Uterus (tissue), 4 donors: ENCODE measurements at places on chromosomes 11 and 22.
A peak's percentile ranks its signal among the peaks of the same experiment; 100 is the strongest.

DNA sequence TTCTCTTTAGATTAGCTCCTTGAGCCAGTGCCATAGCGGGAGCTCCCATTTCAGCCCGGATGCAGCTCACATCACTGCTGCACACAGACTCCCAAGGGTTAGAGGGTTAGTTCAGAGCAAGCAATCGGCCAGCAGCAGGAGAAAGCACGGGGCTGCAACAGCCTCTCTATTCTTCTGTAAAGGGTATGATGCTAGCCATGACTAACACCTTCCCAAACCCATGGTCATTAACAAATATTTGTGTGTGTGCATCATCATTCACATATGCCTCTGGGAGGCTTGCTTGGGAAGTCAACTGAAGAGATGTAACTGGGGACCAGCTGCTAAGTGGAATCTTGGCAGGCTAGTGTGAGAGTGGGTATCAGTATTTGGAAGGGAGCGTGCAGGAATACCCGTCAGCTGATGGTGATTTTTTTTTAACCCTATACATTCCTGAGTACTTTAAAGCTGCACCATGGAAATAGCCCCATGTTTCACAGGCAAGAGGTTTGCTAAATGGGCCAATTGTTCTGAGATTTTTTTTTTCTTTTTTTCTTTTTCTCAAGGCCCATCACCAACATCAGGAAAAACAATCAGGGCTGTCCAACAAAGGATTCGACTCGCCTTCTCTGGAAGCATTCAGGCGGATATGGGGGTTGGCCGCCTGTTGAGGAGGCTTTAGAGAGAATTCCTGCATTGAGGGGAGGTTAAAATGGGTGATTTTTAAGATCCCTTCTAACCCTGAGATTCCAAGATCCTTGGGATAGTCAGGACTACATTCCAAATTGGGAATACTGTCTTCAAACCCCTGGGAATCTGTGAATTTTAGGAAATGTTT is 33.2 kb upstream of the CCDC89 start:
- DNase-seq = no peak

- DNase-seq = peak; percentile 73
Measured at GRCh38 chr22:37905534-37906363, at the start of gene MICALL1. Gene MICALL1, plus strand, starts transcription at chr22:37906297. Its CDS starts 126 bp downstream, at chr22:37906423.

- no peak for DNase-seq
Measured at GRCh38 chr11:80109031-80109430, 668.2 kb upstream of the TENM4 start.

- no peak for DNase-seq
Measured at GRCh38 chr11:70616938-70617654, 218.8 kb downstream of the CTTN start.

GRCh38 chr22:37164505-37164887 is 14.8 kb upstream of the IL2RB start:
- DNase-seq = no peak

DNA sequence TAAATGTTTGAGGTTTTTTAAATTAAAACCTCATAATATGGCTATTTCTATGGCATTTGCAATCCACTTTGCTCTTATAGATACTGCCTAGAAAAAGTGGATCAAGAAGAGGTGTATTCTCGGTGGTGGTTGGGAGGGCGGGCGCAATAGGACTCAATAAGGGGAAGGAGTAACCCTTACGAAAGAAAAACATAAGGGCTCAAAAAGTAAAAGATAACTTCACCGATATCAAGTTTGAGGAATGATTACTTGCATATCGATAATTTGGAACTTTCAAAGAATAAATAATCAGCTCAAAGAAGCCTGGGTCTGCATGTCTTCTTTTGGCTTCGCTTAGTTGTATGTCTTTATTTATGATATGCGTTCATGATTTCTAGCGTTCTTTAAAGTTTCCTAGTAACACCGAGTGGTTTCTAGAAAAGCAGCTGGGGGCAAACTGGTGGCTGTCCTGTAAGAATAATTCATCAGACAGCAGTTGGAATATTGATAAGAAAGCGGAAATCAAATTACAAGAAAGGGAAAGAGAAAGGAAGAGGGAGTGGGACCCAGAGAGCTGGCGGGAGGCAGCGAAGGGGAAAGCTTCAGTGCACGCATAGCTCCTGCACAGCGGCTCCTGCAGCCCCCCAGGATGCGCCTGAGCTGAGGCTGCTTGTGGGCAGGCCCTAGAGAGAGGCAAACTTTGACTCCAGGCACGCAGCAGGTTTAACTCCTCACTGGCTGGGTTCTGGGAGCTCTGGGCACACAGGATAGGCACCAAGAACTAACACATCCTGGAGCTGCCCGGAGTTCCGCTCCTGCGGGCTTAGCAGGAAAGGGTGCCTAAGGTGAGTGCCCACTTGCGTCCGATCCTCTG is 9.1 kb upstream of the FLI1 start:
- DNase-seq = no peak

DNA sequence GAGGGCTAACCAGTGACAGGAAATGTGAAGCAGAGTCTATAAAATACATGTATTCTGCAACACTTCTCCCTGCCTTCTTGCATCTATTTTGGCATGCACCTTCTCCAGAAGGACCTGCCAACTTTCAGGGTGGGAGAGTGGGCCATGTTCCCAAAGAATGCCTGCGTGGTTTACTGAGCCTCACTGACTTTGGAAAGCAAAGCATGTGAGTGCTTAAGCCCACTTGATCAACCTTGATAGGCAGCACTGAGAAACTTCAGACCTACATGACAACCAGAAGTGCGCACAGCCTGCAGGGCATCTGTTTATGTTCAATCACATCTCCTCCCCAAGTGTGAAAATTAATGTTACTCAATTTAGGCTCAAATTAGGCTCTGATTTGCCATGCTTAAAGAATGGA is 69.2 kb downstream of the AMOTL1 start:
- no peak for DNase-seq

DNA sequence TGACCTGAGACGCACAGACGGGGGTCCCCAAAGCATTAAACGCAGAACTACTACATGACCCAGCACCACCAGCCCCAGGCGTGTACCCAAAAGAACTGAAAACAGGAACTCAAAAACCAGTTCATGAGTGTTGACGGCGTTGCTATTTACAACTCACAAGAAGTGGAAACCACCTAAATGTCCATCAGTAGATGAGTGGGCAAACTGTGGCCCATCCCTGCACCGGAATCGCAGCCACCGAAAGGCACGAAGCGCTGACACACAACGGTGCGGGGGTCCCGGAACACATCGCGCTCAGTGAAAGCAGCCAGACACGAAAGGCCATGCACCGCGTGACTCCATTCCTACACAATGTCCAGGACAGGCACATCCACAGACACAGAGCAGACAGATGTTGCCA is 79.2 kb downstream of the TRMU start:
- DNase-seq = no peak

- DNase-seq = no peak
Measured at GRCh38 chr22:47351836-47352579, 589.6 kb downstream of the TBC1D22A start.

DNA sequence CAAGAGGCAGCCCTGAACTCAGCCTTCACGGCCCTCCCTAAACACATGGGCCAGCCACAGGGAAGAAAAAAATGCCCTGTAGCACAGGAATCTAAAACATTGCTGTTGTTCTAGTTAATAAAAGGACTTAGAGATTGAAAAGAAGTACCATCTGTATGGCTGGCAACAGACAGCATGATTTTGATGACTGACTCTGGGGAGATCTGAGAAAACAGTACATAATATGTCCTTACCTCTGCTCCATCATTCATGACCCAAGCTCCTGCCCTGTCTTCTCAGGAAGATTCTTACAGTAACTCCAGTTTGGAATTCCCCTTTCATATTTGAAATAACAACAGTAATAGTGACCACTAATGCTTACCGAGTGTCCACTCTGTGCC is 244.2 kb downstream of the ETS1 start:
- DNase-seq = no peak

DNA sequence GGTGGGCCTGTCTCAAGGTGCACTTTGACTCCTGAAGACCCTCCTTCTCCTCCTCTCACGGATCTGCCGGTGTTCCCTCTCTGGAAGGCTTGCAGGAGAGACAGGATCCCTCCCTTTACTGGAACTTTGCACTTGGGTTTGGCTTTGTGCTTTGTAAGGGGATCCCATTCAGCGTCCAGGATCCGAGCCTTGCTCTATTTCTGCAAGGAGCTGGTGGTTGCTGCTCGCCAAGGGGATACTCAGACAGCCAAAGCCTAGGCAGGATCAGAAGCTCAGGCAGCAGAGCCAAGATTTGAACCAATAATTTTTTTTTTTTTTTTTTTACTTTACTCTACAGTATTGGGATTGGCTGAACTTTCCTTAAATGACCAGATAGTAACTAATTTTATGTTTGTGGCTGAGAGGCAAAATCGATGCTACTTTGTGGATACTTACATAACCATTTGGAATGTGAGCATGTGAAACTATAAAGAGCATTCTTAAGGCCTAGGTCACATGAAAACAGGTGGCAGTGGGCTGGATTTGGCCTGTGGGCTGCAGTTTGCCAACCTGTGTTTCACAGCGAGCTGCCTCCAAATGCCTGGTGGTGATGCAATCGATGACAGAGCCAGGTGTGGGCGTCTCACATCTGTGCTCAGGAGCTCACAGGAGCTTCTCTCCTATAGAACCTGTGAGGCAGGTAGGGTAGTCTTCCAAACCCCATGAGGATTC is 25.2 kb downstream of the BCR start:
- no peak for DNase-seq

DNA sequence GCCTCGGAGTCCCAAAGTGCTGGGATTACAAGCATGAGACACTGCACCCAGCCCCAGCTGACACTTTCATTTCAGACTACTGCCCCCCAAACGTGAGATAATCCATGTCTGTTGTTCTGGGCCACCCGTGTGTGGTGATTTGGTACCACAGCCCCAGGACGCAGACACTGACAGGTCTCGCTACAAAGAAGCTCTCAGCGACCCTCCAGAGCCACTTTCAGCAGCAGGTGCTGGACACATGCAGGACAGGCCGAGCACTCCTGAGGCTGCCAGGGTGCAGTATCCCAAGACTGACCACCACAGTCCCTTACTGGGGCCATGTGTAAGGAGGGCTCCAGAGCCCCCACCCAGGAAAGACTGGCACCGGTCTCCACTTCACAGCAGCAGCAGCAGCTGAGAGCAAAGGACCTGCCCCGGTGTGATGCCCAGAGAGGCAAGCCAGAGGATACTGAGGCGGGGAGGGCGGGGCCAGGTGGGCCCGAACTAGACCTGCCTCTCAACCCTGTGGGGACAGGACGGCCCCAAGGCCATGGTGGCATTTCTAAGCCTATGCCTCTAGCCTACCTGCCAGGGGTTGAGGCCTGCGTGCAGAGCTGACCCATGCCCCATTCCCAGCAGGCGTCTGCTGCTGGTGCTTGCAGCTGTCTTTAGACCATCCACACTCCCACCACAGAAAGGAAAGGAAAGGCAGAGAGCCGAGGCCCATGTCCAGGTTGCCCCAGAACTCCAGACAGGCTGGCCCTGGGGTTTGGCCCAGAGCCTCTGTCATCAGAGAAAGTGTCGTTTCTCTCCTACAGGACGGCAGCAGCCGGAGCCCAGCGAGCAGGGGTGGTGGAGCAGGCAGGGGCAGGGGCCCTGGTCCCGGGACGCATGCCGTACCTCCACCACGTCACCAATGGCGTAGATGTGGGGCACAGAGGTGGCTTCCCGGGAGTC is 28.0 kb upstream of the GNB1L start:
- peak; percentile 13 for DNase-seq

- DNase-seq = no peak
Measured at GRCh38 chr11:20122131-20122530, 38.1 kb downstream of the DBX1 start.

DNA sequence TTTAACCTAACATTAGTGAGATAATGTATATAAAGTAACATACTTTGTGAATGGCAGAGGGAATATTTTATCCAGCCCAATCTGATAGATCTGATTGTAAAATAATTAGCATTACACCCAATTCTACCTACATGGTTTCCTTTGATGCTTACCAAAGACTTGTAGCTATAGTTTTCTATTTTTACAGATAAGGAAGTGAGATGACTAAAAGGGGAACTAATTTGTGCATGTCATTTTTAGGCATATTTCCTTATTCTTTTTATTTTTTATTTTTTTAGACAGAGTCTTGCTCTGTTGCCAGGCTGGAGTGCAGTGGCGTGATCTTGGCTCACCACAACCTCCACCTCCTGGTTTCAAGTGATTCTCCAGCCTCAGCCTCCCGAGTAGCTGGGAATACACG is 793.7 kb upstream of the LRRC4C start:
- no peak for DNase-seq

DNA sequence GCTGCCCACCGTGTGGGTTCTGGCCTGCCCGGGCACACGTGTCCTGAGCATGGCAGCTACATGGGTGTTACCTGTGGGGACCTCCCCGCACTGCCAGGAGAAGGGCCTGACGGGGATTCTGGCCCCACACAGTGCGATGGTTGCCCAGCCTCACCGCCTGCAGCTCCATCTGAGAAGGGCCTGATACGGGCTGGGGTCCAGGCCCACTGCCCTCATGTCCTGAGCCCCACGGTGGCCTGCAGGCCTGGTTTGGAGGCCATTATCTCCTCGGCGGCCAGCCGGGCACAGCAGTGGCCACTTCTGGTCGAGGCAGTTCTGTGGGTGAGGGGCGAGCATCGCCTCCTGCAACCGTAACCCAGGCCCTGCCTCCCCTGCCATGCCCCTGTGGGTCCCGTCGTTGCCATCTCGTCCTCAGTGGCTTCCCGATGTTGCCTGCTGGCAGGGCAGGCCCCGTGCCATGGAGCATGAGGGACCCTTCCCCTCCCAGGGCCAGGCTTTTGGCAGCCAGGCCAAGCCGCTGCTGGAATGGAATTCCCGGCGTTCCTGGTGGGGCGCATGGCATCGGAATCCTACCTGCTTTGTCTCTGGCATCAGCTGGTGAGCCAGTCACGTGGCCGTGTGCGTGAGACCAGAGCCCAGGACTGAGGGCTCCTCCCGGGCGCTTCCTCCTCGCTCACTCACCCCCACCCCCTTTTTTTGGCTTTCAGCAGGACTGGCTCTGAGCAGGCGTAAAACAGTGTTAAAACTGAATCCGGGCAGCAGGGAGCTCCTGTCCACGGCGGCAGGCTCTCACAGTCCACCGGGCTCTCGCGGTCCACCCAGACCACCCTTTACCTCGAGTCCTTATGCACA is 71.9 kb upstream of the PPARA start:
- peak; percentile 81 for DNase-seq

DNA sequence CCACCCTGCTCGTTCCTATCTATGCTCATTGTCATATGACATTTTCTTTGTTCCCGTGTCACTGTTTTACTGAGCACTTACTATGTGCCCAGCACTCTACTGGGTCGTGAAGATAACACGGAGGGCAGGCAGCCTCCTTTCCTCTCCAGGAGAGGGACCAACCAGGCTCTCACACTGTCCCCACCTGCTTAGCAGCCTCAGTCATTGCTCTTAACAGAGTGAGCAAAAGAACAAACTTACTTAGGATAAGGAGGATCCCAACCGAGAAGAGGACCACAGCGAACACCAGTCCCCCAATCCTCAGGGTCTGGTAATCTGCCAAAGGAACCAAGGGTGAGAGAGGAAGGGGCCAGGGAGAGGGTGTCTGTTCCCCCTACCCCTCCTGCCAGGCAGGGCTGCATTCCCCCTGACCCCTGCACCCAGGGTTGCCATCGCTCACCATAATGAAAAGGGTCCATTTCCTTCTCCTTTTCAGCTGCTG is 17.0 kb upstream of the FXYD2 start:
- DNase-seq = no peak

- DNase-seq = no peak
Measured at GRCh38 chr22:49656291-49656851, 171.3 kb downstream of the BRD1 start.

- no peak for DNase-seq
Measured at GRCh38 chr11:130705670-130706421, 210.4 kb downstream of the SNX19 start.
